ENCODE measurements at places on chromosomes 5 and 9.

GRCh38 chr9:14768405-14769229, 46.1 kb upstream of the CER1 start:
- peak; percentile 49 for DNase-seq

DNA sequence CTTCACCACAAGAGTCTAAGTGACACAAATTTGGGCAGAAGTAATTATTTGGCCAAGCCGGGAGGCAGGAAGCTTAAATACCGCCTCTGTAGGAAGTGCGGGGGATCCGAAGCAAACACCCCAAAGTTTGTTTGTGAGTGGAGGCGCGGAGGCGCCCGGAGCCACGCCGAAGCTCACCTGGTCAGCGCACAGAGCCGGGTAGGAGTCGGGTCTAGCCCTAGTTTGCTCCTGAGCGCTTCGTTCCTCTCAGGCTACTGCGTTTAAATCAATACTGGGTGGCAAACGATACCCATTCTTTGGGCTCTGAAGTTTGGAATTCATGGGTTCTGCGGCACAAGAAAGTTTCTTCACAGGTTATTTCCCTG, 855 bp downstream of the MCC start:
- DNase-seq, result peak; percentile 20

GRCh38 chr5:19880859-19881436, 107.1 kb downstream of the CDH18 start:
- DNase-seq, result no peak

GRCh38 chr9:86525182-86525581, 171.0 kb upstream of the TUT7 start:
- no peak for DNase-seq

DNA sequence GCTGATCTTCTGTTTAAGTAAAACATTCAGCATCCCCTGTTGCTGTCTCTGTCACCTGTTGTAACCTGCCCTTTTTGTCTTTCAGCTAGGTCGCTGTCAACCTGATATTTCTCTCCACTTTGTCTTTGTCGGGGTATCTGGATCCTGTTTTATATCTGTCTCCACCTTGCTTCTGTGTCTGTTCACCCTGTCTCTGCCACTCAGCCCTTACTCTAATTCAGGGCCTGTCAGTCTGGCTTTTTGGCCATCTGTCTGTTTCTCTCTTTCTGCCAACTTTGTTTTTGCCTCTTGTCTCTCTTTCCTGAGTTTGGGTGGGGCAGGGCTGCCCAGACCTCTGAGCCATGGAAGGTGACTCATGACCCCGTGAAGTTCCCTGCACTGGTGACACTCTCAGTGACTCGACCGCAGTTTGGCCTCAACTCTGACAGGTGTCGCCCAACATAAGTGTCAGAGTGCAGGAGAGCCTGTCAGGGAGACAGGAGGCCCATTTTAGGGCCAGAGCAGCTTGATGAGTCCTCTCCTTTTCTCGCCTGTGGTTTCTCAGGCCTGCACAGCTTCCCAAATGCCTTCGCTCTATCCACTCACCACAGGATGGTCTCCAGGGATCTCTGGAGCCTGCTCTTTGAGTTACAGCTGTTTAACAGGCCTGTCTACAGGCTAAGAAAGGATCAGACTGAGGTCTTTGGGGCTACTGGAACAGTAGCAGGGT, 868 bp downstream of the ZBTB43 start:
- DNase-seq, result peak; percentile 96

- DNase-seq, result no peak
These were observed 43.4 kb upstream of the SLC9A3 start for GRCh38 chr5:567664-568060.

- no peak for DNase-seq
These were observed 1.6 kb downstream of the CENPP start for GRCh38 chr9:92327283-92327850.

All from suppressor macrophage treated with lipopolysaccharide for 1 hour (primary cell).